ENCODE measurements at places on chromosomes 1 and 21. TPM values are rescaled to one million over a fixed set of nuclear protein-coding genes. Genes with fewer than 3 reads are reported as not detected.

The FAM151A gene
- 28.7 TPM for polyA plus RNA-seq

The RNU1-2 gene
- polyA plus RNA-seq = not detected

The HNRNPR gene
- polyA plus RNA-seq = 258 TPM

The KRTAP6-1 gene
- polyA plus RNA-seq = not detected

The LYST gene
- 10.2 TPM for polyA plus RNA-seq

The S100A14 gene
- polyA plus RNA-seq = 19.6 TPM

The ARHGAP30 gene
- polyA plus RNA-seq = 2.8 TPM

The LCE1A gene
- polyA plus RNA-seq = not detected

The C1QC gene
- polyA plus RNA-seq = 15.7 TPM

The MTF2 gene
- 41.8 TPM for polyA plus RNA-seq

The TRABD2B gene
- polyA plus RNA-seq = 26.6 TPM

The UTS2 gene
- polyA plus RNA-seq = not detected

The DYNLT4 gene
- polyA plus RNA-seq = 0.42 TPM

The CASZ1 gene
- 23.9 TPM for polyA plus RNA-seq

The MAD2L2 gene
- 57.4 TPM for polyA plus RNA-seq

The RGSL1 gene
- 0.03 TPM for polyA plus RNA-seq

The TRIM17 gene
- polyA plus RNA-seq = 7.8 TPM

The AIM2 gene
- polyA plus RNA-seq = not detected

The CFHR1 gene
- polyA plus RNA-seq = not detected

The TMEM81 gene
- 4.7 TPM for polyA plus RNA-seq

The CHIA gene
- not detected for polyA plus RNA-seq

The ZBTB8B gene
- 1.9 TPM for polyA plus RNA-seq

The NR0B2 gene
- polyA plus RNA-seq = 1.1 TPM

The VWA5B1 gene
- polyA plus RNA-seq = 1.4 TPM

The SLC6A9 gene
- polyA plus RNA-seq = 8.1 TPM

The GUCA2A gene
- not detected for polyA plus RNA-seq

The NOS1AP gene
- polyA plus RNA-seq = 10.0 TPM

The FGR gene
- polyA plus RNA-seq = 1.9 TPM

Data from renal pelvis (tissue), 12 donors.